T-cell (primary cell): ENCODE measurements at places on chromosomes 5 and 9.
A peak's percentile ranks its signal among the peaks of the same experiment; 100 is the strongest.

DNA sequence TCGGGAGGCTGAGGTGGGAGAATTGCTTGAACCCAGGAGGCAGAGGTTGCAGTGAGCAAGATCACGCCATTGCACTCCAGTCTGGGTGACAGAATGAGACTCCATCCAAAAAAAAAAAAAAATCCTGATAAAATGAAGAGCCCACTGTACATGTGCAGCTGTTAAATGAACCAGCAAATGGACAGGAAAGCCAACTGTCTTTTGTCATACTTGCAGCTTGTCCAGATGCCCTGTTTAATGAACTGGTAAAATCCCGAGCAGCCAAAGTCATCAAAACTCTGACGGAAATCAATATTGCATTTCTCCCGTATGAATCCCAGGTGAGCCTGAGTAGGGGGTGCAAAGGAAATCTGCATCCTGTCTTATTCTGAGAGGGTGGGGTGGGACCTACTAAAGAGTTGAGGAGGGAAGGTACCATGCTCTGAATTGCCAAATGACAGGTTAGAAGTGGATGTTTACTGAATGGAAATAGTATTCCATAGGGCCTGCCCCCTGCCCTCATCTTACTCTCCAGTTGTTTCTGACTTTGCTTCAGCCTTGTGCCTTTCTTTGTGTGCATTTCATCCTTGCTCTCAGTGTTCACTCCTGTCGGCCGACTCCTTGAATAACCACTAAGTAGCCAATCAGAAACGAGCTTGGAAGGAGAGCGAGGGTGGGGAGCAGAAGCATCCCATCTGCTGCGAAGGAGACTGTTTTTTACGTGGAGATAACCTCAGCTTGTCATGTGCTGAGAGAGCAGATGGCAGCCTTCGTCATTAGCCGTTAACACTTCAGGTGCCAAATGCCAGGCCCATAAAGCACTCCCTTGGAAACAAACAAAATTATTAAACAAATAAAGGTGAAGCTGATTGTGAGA, 45.7 kb upstream of the CFAP157 start:
- no peak for DNase-seq

- DNase-seq, result no peak
Observed at GRCh38 chr5:158485604-158486081, 614.1 kb downstream of the EBF1 start.

- DNase-seq, result no peak
Observed at GRCh38 chr9:83299571-83299970, 236.6 kb upstream of the RASEF start.

DNA sequence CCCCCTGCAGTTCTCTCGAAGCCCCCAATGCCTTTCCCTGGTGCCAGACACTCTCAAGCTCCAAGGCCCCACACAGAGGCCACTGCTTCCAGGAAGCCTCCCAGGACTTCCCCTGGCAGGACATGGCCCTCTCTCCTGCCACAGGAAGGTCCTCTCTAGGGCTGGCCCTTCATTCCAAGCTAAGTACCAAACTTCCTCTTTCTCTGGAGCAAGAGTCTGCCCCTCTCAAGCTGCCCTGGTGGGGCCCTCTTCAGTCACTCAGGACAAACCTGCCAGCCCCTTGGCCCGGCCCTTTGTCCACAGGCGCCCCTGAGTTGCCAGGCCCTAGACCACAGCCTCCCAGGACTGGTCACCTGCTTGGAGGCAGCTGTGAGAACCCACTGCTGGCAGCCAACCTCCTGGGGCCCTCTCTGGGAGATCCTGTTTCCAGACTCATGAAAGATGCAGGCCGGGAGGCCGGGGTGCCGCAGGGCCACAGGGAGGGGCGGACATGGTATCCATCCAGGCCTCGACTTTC, 6.6 kb downstream of the NINJ1 start:
- DNase-seq, result no peak

- DNase-seq, result no peak
Observed at GRCh38 chr5:57841676-57842363, 359.2 kb upstream of the ACTBL2 start.

- DNase-seq, result no peak
Observed at GRCh38 chr9:21081451-21081850, 3.7 kb upstream of the IFNB1 start.

DNA sequence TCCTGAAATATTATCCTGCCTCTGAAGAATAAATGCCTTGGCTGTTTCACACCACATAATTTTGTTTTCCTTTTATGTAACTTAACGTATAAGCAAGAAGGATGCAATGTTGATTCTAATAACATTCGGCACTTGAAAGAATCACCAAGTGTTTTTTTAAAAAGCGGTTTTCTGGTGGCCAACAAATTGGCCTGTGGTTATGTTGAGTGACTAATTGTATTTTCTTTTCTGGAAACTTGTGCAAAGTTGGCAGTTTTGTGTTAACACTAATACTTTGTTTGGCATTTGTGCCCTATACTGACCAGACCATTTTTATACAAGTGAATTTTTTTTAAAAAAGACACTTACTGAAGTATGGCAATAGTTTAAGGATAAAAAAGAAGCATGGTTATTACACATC, 452.7 kb downstream of the BNC2 start:
- DNase-seq, result no peak

GRCh38 chr5:13704396-13704795, 240.1 kb downstream of the DNAH5 start:
- no peak for DNase-seq

GRCh38 chr5:96637196-96637595, 25.0 kb upstream of the CAST start:
- DNase-seq, result no peak

GRCh38 chr5:74995926-74996325, 56.4 kb downstream of the GCNT4 start:
- DNase-seq, result no peak

DNA sequence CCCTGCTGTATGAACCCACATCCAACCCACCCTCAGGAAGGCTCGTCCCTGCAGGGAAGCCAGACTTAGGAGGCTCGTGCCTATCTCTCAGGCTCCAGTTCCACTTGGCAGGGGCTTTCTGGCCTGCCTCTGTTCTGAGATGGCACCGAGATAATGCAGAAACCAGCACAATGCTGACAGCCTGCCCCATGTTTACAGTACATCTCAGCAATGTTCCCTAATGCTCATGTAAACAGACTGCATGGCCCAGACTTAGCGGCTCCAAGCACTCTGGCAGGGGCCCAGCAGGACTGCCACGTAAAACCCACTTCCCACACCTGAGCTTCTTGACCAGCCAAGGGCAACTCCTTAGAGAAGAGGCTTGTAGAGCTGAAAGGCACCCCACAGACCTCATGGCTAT, 499.5 kb upstream of the BRINP1 start:
- DNase-seq, result no peak

- no peak for DNase-seq
Observed at GRCh38 chr5:155056644-155057269, 43.2 kb downstream of the KIF4B start.

DNA sequence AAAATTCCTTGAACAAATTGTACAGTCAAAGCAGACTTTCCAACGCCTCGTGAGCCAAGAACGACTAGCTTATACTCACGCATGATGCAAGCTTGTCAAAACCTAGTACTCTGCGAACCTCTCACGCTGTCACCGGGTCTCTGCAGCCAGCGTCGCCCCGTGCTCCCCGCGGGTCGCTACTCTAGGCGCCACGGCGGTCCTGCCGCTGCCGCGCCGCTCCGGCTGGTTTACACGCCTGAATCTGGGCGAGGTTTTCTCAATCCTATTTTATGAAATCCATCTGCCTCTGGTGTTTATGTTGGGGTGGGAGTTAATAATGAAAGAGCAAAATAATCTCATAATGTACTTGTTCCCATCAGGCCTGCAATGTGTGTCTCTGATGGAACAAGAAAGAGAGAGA, 90.9 kb downstream of the SV2C start:
- DNase-seq, result no peak

DNA sequence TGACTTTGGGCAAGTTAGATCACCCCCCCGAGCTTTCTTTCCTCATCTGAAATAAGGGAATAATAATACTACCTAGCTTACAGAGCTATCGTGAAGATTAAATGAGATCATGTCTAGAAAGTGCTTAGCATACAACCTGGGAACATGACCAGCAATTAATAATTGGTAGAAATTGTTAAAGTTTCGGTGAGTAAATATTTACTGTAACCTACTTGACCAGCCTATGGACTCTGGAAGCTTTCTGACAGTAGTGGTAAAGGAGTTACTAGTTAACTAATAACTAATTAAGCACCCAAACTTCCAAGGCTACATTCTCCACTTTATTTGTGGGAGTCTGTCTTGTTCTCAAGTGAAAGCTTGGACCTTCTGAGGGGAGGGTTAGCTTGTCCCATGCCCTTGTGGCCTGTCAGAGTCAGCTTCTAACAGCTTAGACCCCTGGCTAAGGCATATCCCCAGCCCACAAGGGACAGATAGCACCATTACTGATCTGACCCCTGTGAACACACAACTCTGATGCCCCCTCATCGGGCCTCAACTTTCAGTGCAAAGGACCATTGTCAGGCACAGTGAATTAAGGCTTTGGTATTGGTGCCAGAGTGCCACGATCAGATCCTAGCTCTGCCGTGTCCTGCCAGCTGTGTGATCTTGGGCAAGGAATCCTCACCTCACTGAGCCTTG, 58.7 kb upstream of the SAP30L start:
- no peak for DNase-seq

DNA sequence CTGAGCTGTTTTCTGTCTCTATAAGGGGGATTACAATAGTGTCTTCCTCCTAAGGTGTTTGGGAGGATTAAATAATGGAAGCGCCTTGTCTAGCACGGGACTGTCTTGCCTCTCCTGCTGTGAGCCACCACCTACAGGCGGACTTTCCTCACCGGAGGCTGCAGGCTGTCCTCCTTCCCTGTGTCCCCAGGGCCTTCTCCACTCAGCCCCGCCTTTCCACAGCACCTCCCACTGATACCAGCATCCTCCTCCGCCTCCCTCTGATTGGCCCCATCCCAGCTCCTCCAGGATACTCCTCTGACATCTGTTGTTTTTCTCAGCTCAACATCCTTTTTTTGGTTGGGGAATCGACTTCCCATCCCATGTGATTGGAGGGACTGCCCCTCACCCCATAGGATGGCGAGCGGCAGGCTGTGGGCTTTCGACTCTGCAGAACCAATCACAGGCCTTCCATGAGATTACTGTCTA, 851 bp upstream of the ZDHHC12 start:
- DNase-seq, result no peak

DNA sequence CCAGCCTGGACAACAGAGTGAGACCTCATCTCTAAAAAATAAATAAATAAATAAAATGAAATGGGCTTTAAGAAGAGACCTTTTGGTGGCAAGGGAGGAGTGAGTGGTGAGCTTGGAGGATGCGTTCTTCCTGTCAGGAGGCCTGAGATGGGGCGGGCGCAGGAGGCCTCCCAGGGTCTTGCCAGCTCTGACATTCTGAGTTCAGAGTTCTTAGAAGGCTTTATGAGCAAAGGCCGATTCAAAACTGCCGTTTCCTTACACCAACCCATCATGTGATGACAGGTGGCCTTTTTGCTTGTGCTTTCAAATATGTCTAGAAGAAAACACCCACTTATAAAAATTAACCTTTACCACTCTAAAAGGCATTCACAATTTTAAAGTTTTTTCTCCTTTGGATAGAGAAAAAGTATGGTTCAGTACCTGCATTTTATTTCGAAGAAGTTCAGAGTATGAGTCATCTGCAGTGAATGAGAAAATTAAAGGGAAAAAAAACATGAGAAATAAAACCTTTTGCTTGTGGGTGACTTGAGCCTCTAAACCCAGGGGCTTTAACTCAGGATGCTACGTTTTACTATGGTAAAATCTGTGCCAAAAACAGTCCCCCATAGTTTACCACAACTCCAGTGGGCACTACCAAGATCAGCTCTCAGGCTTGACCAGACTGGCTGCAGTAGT, 157.4 kb upstream of the OTULINL start:
- no peak for DNase-seq

DNA sequence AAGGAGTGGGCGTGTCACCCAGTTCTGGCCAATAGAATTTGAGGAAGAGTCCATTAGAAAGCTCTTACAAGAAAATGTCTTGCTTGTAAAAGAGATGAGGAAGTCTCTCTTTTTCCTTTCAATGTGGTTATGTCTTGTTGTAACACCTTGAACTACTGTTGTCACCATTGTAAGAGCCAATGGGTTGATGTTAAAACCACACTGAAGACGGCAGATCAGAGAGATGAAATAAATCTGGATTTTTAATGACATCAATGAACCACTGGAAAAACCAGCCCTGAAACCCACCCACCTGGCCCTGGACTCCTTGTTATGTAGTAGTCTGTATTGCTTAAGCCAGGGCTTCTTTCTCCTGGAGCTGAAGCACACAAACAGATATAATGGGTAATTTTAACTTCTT, 83.8 kb upstream of the ERCC6L2 start:
- DNase-seq, result no peak

DNA sequence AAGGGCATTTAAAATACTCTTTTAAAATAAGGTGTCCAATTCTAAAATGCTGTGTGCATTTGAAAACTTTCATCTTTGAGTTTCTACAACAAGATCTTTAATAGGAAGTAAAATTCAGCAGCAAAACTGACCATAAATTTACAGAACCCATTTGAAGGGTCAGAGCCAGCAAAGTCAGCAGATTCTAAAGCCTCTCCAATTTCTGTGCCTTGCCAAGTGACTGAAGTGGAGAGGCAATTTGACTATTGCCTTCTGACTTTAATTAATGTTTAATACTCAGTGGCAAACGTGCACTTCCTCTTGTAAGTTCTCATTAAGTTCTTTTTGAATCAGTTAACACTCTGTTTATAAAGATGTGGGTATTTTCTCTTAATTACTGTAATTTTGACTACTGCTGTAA, 155.2 kb downstream of the BAAT start:
- DNase-seq, result no peak

DNA sequence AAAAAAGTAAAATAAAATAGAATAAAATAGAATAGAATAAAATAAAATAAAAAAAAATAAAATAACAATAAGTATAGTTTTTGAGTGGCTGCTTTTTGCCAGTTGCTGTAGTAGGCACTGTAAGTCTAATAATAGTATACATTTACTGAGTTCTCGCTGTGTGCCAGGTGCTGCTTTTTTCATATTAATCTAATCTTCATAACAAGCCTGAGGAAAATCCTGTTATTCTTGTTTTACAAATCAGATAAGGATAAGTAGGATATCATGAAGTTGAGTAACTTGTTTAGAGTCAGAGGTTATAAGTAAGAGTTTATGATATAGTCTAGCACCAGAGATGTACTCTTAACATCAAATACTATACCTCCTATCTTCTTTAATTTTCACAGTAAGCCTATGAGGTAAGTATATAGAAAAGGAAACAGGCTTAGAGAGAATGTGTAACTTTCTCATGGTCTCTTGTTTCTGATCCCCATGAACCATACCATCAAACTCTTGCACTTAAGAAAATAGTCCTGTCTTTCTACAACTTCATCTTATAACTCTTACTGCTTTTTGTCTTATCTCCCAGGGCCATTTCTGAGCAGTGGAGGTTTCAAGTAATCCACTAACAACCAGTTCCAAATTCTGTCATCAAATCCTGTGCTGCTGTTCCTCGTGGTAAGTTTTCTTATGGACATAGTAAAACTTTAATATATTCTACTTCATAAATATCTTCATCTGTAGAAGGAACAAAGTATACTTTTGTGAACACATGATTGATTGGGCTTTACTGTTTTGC, 18.7 kb downstream of the RMI1 start:
- DNase-seq, result no peak

GRCh38 chr5:176542135-176542595, 5.0 kb upstream of the RNF44 start:
- peak; percentile 48 for DNase-seq

GRCh38 chr9:80615964-80616363, 1044.2 kb downstream of the TLE4 start:
- DNase-seq, result no peak

GRCh38 chr5:43583724-43584123, 19.3 kb upstream of the NNT start:
- no peak for DNase-seq

GRCh38 chr5:56302027-56302426, 68.9 kb upstream of the ANKRD55 start:
- no peak for DNase-seq
